ENCODE measurements at places on chromosomes 4 and X.
A peak's percentile ranks its signal among the peaks of the same experiment; 100 is the strongest.

- DNase-seq: no peak
These were observed 157.9 kb downstream of the GBA3 start for GRCh38 chr4:22850630-22851029.

- no peak for DNase-seq
These were observed 73.2 kb downstream of the FAM53A start for GRCh38 chr4:1610791-1611500.

DNA sequence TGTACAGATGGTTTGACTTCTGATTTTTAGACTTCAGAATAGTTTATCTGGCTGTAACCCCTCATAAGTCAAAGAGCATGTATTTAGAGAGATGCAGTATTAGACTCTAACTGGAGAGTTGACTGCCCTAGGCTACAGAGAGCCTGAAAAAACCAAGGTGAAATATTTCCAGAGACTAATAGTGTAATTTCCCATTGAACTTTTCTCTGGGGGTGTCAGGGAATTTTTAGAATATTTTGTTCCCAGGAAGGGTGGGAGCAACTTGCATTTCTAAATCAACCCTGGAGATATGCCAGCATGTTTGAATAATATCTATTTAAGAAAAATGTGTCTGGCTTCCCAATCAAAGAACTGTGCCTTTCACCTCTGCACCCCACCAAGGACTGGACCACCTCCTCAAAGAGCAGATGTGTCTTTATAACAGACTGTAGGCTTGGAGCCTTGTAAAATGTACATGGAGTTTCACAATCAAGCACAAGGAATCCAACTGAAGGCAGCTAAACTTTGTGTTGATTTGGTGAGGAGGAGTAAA lies 2.0 kb downstream of the ANXA3 start:
- no peak for DNase-seq

GRCh38 chr4:124804584-124804983 lies 92.1 kb upstream of the ANKRD50 start:
- DNase-seq: no peak

GRCh38 chr4:72779241-72779640 lies 210.2 kb upstream of the ADAMTS3 start:
- no peak for DNase-seq

DNA sequence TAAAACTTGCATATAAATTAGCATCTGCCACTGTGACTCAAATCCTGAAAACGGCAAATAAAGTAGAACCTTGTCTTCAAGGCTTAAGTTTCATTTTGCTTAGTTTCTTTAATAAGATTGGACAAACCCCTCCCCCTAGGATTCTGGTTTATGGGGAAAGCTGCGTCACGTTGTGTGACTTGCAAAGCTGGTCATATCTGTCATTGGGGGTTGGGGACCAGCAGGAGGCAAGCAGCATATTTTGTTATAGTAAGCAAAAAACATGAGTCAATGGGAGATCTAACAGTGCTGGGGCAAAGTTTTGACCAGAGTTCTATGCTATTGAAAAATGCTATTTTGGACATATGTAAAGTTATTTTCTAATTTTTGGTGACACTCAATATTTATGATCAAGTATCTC lies 407.3 kb downstream of the PCDH18 start:
- no peak for DNase-seq

GRCh38 chr4:176313596-176314336 lies 6.0 kb upstream of the SPCS3 start:
- no peak for DNase-seq

DNA sequence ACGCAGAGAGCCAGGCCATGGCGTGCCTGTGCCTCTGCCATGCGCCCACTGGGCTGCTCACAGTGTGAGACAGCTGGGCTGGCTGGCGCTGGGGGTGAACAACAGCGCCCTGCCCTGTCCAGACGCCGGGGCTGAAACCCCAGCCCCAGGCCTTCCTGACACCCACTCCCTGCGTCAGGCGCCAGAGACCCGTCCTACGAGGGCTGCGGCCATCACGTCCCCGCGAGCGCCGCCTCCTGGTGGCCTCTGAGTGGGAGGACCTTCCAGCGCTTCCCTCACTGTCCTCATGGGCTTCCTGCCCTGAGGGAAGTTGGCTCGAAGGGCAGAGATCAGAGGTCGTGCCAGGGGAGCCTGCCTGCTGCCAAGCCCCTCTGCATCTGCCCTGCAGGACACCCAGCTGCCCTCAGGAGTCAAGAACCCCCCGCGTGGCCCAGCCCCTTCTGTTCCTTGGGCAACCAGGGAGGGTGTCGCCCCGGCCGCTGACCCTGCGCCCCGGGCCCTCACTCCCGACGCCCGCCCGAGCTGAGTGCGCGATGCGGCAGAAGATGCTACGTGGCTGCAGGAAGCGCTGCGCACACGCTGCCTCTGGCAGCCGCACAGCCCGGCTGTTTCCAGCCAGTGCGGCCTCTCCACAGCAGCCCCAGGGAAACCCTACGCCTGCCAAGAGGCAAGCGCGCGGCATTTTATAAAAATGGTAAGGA lies 16.2 kb downstream of the NELFA start:
- DNase-seq: no peak

- DNase-seq: no peak
These were observed 89.1 kb downstream of the ANXA3 start for GRCh38 chr4:78640714-78641113.

GRCh38 chr4:102430461-102430910 lies 70.7 kb upstream of the NFKB1 start:
- DNase-seq: no peak

DNA sequence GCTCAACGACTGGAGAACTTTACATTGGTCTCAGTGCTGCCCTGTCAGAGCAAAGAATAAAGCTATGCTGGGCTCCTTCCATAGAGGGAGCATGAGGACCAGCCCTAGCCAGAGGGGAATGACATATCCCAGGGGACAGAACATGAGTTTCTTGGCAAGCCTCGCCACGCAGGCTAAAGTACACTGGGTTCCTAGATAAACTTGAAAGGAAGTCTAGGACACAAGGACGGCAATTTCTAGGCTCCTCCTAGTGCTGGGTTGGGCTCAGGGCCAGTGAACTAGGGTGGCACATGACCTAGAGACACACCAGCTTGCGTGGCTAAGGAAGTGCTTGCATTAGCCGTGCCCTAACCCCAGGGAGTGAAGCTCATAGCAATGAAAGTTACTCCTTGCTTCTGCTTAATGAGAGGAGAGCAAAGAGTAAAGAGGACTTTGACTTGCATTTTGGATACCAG lies 141.0 kb downstream of the MAB21L2 start:
- DNase-seq: no peak

- no peak for DNase-seq
These were observed 5.1 kb upstream of the MTHFD2L start for GRCh38 chr4:74152836-74153235.

DNA sequence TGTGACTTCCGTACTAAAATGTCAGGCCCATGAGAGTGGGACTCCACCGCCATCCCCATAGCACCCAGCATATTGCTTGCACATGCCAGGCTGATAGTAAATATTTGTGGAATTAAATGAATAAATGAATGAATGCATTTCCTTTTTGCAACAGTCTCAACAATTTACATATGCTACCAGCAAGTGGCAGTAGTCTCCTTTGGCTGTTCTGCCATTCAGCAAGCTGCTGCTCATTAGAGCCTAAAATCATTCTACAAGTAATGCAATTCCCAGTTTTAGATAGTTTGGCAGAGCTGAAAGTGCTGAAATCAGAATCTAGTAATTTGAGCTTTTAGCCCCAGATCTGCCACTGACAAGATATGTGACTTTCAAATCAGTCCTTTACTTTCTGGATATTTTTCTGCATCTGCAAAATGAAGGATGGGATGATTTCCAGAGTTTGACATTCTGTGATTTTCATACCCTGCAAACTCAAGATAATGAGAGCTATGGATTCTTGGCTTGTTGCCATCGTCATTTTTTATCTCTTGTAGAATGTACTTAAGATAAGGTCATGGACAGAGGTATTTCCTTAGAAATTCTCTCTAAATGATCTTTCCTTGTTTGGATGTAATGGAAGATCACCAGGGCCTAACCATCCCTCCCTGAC lies 35.7 kb upstream of the INTS6L start:
- peak; percentile 23 for DNase-seq

DNA sequence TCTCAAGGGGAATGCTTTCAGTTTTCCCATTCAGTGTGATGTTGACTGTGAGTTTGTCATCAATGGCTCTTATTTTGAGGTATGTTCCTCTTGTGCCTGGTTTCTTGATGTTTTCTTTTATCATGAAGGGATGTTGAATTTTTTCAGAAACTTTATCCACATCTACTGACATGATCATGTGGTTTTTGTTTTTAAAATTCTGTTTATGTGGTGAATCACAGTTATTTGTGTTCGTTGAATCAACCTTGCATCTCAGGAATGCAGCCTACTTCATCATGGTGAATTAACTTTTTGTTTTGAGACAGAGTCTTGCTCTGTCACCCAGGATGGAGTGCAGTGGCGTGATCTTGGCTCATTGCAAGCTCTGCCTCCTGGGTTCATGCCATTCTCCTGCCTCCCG lies 263.1 kb upstream of the KLF3 start:
- no peak for DNase-seq

GRCh38 chr4:144304025-144304424 lies 163.5 kb upstream of the GYPA start:
- DNase-seq: no peak

- no peak for DNase-seq
These were observed 1.4 kb downstream of the ADGRL3 start for GRCh38 chr4:61201561-61201960.

DNA sequence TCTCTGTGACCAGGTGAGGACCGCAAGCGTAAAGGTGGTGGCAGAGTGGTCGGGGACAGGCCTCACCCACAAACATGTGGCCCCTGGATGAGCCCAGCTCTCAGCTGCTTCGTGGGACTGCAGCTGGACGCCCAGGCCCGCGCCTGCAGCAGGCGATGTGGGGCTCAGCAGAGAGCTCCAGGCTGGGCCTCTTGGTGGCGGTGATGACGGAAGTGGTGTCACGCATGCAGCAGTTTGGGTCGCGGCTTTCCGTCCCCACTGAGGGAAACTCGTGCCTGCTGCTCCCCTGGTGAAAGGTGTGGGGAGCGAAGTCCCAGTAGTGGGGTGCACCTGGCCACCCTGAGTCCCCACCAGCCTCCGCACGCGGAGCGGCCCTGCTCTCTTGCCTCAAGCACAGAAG lies 26.9 kb downstream of the PCGF3 start:
- DNase-seq: no peak

DNA sequence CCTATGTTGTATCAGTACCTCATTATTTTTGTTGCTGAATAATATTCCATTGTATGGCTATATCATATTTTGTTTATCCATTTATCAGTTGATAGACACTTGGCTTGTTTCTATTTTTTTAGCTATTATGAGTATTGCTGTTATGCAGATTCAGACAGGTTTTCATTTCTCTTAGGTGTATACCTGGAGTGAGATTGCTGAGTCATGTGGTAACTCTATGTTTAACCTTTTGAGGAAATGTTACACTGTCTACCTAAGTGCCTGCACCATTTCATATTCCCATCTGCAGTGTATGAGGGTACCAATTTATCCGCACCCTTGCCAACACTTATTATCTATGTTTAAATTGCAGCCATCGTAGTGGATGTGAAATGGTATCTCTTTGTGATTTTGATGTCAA lies 43.0 kb upstream of the SH3RF1 start:
- no peak for DNase-seq

- no peak for DNase-seq
These were observed 121.2 kb downstream of the AFAP1 start for GRCh38 chr4:7818399-7818911.

DNA sequence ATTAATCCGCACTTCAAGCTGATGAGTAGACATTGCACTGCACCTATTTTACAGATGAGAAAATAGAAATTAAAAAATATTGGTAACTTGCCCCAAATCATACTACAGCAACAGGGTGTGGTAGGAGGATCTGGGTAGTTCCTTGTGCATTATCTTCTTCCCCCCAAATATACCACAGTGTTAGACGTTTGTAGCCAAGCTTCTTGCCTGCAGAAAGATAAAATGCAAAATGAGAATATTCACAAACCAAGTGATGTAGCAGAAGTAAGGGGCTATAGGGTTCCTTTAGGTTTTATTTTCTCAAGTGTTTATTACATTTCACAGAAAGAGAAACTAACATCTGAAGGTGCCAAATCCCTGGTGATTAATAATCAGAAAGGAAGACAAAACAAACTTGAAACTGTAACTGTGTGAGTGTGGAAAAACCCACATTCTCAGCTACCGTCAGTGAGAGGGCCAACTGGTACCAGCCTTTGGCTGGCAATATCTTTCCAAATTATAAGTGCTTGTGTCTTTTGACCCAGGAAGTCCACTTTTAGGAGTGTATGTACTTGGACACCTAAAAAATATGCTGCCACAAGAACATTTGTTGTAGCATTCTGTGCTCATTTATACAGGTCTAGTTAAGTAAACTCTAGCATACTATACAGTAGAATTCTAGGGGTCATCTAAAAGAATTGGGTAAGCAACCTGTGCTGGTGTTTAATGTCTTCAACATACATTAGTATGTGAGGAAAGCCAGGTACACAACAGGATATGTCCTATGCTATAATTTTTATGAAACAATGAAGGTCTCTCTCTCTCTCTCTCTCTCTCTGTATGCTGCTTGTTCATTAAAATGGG lies 6.7 kb upstream of the CD38 start:
- no peak for DNase-seq

GRCh38 chr4:836750-837301 lies 10.9 kb upstream of the CPLX1 start:
- no peak for DNase-seq

- DNase-seq: no peak
These were observed 26.9 kb upstream of the IL1RAPL2 start for GRCh38 chrX:104539081-104539480.

GRCh38 chr4:45668128-45668527 lies 455.7 kb downstream of the GABRG1 start:
- no peak for DNase-seq

GRCh38 chr4:98544141-98544817 lies 114.1 kb downstream of the TSPAN5 start:
- DNase-seq: no peak

GRCh38 chrX:64204701-64205440 lies 637 bp downstream of the AMER1 start:
- DNase-seq: peak; percentile 1

DNA sequence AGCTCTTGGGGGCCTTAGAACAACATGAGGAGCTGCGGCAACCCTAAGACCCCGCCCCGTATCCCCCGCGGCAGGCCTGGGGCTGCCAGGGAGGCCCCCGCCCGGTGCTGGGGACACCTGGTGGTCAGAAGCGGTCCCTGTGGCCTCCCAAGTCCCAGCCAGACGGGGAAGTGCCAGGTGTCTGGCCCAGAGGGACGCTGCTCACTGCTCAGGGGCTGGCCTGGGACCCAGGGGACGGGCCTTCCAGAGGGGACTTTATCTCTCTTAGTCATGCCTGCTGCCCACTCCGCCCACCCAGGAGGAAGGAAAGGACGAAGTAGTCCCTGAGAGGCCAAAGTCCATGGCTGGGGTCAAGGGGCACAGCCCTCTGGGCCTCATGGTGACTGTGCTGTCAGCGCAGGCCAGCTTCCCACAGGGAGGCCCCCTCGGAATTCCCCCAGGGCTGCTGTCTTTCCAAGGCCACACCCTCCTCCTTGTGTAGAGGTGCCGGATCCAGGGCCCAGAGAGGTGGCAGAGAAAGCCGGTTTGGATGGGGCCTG lies 31.0 kb upstream of the HTRA3 start:
- no peak for DNase-seq
